A673 (cell line): ENCODE measurements at places on chromosomes 1 and 21. TPM values are rescaled to one million over a fixed set of nuclear protein-coding genes. Genes with fewer than 3 reads are reported as not detected.

- H3K4me3 ChIP-seq: no peak overlapping the region
- H3K27ac ChIP-seq: no peak overlapping the region
- H3K27me3 ChIP-seq: no peaks in the 10 kb centered on the region
- no peaks in the 10 kb centered on the region for H3K4me1 ChIP-seq
- no peaks in the 10 kb centered on the region for H3K36me3 ChIP-seq
Measured at GRCh38 chr1:14215151-14215550, 383.3 kb upstream of the KAZN start.

DNA sequence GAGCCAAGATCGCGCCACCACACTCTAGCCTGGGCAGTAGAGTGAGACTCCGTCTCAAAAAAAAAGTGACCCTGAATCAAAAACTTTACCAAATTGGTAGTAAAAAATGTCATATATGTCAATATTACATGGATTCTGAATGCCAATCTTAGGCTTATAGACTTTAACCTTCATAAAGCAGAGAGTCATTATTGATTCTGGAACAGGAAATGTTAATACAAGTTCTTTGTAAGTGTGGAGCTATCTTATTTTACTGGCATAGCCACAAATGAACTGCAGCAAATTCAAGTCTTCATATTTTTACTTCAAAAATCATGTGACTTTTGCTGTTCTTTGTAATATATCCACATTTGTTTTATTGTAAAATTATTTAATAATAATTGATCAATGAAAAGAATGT lies 41.3 kb downstream of the PPP2R5A start:
- H3K4me3 ChIP-seq: no peak overlapping the region
- H3K4me1 ChIP-seq: no peaks in the 10 kb centered on the region
- DNase-seq: no peak
- H3K36me3 ChIP-seq: no peaks in the 10 kb centered on the region
- H3K27me3 ChIP-seq: no peaks in the 10 kb centered on the region

DNA sequence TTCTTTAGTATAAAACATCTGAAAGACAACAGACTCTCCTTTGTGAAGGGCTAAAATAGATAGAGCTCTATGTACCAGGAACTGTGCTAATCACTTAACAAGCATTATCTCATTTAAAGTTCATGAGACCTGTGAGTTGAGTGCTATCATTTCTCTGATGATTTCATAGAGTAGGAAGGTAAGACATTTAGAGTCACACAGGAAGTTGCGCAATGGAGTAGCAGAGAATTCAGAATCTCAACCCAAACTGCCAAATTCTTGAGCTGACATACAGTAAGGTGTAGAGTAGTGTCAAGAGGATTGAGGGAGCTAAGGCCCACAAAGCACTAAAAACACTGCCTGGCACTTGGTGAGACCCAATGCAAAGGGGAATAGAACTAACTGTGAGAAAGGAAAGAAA lies 384.3 kb downstream of the NTNG1 start:
- H3K27me3 ChIP-seq: no peaks in the 10 kb centered on the region
- H3K4me1 ChIP-seq: peaks cover 17% of the 10 kb centered on the region
- H3K36me3 ChIP-seq: no peaks in the 10 kb centered on the region

- DNase-seq: peak; percentile 69
- peak overlapping the region; percentile 98 for H3K27ac ChIP-seq
- H3K4me1 ChIP-seq: peaks cover 46% of the 10 kb centered on the region
- no peaks in the 10 kb centered on the region for H3K27me3 ChIP-seq
Measured at GRCh38 chr1:50978852-50979781, 9.1 kb downstream of the CDKN2C start.

Gene LIPI
- 123 and 138 TPM in 2 replicates for total RNA-seq

GRCh38 chr1:12778907-12779306 lies 5.4 kb downstream of the PRAMEF12 start:
- no peak for DNase-seq
- no peaks in the 10 kb centered on the region for H3K27me3 ChIP-seq
- no peak overlapping the region for H3K4me3 ChIP-seq
- H3K36me3 ChIP-seq: no peaks in the 10 kb centered on the region
- no peak overlapping the region for H3K27ac ChIP-seq
